ENCODE measurements at places on chromosomes 2 and 18. TPM values are rescaled to one million over a fixed set of nuclear protein-coding genes. Genes with fewer than 3 reads are reported as not detected.

- DNase-seq, result peak; percentile 33
Measured at GRCh38 chr2:35410431-35411061, 945.0 kb upstream of the CRIM1 start.

DNA sequence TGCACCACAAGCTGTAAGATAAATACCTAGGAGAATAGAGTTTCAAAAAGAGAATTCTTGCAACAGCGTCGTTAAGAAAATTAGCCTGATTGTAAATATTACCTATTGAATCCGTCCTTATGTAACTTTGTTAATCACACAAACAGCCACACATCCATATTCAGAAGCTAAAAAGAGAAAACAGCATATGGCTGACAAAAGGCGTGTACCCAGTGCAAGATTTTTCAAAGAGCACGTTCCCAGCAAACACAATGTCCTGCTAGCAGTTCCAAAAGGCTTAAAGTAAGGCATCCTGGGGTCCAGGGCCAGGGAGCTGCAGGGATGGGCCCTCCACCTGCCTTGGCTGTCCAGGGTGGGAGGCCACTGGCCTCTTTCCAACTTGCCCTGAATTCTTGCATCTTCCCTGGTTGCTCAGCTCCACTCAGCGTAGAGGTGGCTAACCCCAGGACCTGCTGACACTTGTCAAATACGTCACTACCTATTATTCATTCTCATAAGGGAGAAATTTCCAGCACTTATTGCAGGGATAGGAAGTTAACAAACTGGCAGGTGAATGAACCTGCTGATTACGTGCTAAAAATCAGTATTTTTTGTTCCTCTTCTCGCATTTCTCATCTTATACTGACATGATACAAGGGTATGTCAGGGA lies 102.1 kb upstream of the NEDD4L start:
- no peak for DNase-seq

GRCh38 chr2:68739595-68740399 lies 5.2 kb downstream of the ARHGAP25 start:
- DNase-seq, result no peak

- peak; percentile 65 for DNase-seq
Measured at GRCh38 chr2:164495491-164496223, 125.6 kb downstream of the GRB14 start.

LYPD6 gene
- not detected for polyA plus RNA-seq

GRCh38 chr2:126906781-126907180 lies 8.1 kb downstream of the TEX51 start:
- DNase-seq, result no peak

DNA sequence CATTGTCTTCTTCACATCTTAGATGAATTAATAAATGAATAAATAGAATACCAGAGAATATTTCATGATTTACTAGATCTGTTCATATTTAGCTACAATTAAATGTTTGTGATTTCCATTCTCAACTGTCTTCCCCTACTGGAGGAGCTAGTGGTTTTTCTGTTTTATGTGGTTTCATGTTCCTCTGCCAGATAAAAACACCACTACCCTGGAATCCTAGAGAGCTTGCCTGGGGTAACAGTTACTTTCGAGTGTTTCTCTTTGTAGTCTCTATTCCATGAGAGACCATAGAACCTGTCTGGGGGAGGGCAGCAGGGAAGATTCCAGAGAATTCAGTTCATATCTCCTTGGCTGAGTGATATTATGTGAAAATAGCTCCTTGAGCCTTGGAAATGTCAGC lies 349.2 kb downstream of the INSIG2 start:
- no peak for DNase-seq

DNA sequence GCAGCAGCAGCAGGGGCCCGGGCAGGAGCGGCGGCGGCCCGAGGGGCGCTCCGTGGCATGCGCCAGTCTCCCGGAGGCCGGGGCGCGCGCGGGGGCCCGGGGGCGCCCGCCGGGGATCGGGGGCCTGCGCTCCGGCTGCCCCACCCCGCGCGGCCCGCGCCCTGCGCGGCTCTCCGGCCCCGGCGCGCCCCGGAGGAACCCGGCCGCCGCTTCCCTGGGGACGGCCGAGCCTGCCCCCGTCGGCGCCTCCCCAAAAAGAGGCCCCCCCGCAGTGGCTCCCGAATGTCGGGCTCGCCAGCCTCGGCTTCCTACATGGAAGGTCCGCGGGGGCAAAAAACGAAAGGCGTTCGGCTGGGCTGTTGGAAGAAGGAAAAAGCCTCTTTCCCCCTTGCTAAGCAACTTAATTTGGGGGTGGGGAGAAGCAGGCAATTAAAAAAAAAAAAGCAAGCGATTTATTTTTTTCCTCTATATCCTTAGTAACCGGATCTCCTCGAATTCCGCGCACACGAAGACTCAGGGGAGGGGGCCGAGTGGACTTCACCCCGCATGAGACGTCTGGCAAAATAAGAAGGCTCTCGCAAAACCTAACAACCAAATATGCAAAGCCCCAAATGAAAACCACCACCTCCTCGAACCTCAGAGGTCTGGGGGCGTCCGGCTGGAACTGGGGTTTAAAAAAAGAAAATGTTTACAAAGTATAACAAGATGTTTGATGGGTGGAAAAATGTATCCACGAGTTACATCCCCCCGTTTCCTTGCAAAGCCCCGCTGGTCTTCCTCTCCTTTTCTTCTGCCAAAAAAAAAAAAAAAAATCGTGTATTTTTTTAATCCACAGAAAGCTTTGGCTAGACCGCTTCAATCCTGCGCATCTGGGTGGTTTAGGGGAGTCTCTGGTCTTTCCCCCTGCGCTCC lies at the start of gene SMAD7:
TSS of gene SMAD7 (minus strand) at position 430 of the 912 bp plus-strand sequence. CDS start 541 bp downstream, outside the sequence.
- DNase-seq, result no peak

DNA sequence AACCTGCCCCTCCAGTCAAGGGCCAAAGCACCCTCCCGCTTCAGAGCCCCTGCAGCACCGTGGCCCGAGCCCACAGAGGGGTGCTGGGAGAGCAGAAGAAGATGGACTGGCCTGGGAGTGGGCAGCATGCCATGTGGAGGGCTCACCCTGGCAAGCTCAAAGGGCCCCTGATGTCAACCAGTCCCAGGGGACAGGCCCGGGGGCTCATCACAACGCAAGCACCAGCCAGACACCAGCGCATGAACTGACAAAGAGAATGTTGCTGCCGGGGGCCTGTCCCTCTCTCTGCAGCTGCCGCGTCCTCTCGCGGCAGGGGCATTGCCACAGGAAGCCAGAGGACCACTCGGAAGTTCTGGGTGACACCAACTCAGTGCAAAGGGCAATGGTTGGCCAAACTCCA lies 30.3 kb upstream of the BIN1 start:
- DNase-seq, result no peak

Data from HepG2 (cell line).